Activated CD4-positive, alpha-beta memory T cell treated with anti-CD3 and anti-CD28 coated beads, Interleukin-2, amount 10 ng/mL, durations not matched to agents 7 days and 5 days (primary cell): ENCODE measurements at places on chromosomes 16 and 17.
A peak's percentile ranks its signal among the peaks of the same experiment; 100 is the strongest.

DNA sequence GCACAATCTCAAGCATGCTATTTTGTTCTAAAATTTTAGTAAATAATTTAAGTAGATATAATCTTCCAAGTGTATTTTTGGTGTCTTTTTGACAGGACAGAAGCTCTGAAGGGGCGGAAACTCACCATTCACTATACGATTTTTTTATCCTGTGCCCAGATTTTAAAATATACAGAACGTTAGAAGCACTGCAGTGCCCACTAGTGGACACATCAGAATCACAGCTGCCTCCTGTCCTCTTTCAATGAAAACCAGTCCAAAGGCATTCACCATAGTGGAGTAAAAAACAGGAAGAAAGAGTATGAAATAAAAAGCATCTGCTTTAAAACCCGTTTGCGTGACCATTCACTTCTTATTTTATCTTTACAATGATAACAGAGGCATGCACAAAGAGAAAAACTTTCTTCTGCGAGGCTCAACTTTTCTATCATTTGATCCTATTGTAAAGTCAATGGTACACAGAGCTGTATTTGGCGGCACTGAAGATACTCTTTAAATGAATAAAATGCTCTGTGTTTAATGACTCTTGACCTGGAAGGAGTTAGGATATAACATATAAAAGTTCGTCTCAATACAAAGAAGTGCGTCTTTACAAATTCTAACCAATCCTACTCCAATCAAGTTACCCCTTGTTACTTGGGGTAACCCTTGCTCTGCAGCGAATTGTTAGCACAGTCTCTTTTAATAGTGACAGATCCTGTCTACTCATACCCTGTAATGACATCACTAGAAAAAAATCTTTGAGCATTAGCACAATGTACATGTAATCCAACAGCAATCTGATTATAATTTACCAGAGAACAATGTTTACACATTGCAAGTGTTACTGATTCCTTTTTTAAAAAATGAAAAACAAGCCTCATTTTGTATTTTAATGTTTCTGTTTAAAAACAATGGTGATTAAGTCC lies 339.8 kb upstream of the PSMD7 start:
- DNase-seq, result peak; percentile 25

DNA sequence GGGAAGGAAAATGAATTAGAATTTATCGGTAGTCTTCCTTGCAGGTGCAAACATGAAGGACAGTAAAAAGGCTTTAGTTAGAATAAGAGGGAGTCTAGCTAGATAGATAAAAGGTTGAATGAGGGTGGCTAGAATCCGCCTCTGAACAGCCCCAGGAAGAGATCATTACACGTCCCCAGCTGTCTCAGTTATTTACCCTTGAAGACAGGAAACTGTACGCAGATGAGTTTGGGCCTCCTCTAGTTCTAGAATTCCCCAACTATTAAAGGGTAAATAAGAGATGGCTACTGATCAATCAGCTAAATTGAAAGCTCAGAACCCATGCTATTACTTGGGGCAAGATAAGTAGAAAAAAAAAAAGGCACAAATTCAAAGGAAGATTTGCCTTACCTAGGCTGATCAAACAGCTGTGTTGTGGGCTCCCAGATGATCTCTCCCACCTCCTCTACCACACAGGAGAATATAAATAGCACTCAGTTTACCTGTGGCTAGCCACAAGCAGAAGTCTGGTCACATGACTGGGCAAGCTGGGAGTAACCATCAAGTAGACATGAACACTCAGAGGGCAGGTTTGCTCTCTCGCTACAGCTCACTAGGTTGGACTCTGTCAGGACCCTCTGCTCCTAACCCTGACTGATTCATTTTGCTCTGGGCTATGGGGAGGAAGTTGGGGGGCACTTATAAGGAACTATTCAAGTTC lies 17.0 kb downstream of the FAM117A start:
- DNase-seq, result peak; percentile 37

DNA sequence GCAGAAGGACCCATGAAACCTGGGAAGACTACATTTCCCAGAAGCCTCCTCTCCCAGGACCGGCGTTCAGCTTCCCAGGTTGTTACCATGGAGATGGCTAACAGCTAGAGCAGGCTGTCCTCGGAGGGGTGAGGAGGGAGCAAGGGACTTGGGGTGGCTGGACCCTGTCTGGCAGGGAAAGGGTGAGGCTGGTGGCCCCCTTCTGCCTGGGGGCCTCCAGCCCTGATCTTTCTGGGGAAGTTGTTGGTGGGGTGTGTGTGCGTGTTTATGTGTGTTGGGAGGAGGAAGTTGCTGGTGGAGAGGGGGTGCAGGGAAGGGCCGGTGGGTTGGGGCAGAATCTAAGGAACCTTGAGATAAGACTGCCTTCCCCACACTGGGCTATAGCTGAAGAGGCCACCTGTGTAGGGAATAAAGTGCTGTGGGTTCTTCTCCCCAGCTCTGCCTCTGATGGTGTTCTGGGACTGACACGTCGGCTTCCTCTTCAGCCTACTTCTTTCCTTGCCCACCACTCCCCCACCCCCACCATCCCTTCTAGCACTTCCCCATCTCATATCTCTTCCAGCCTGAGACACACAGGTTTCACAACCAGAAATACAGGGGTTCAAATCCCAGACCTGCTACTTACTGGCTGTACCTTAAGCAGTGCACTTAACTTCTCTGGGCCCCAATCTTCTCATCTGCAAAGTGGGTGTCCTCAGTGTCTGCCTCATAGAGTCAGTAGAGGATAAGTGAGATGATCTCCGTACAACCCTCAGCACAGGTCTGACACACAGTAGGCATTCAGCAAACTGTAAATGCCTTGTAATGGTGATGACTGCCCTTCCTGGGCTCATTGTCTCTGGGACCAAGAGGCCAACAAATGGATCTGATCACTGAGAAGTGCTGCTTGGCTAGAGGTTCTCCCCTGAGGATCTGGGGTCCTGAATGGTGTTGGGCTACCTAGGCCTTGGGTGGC lies at the start of gene DRC7:
Gene DRC7, plus strand, starts transcription at position 82 of the 955 bp plus-strand sequence. CDS start 3,144 bp downstream, outside the sequence.
- DNase-seq, result peak; percentile 32

- no peak for DNase-seq
These were observed 225.1 kb upstream of the CA10 start for GRCh38 chr17:52383493-52384100.

- no peak for DNase-seq
These were observed 41.6 kb upstream of the TAC4 start for GRCh38 chr17:49889500-49889899.

DNA sequence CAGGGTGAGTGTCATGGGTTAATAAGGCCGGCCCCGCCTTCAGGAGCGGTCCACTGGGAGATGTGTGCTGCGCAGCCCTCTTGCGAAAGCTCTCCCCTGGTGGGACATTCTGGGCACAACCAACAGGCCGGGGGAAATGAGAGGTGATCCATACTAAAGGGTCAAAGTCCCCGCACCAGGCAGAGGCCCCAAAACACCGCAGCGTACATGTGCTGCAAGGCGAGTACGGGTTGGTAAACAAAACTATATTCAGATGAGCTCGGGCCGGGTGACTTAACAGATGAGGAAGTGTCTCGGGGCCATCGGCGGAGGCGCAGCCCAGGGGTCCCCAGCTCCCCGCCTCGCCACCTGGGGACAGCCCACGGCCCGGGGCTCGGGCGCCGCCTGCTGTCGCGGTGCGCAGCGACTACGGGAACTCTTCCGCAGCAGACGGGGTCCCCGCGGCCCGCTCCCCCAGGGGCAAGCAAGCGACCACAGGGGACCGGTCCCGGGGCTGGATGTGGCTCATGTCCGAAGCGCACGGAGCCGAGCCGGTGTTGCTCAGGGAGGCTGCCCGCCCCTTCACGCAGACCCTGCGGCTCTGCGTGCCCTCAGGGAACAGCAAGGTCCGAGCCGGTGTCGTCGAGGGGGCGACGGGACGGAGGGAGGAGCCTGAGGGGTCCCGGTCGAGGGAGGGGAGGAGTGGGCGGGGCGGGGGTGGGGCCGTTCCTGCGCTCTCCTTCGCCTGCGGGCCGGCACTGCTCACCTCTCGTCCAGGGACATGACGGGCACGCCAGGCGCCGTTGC lies at the start of gene RAB37:
Gene RAB37, plus strand, starts transcription at position 744 of the 786 bp plus-strand sequence. Its CDS starts 17 bp downstream, at position 761.
- peak; percentile 55 for DNase-seq

DNA sequence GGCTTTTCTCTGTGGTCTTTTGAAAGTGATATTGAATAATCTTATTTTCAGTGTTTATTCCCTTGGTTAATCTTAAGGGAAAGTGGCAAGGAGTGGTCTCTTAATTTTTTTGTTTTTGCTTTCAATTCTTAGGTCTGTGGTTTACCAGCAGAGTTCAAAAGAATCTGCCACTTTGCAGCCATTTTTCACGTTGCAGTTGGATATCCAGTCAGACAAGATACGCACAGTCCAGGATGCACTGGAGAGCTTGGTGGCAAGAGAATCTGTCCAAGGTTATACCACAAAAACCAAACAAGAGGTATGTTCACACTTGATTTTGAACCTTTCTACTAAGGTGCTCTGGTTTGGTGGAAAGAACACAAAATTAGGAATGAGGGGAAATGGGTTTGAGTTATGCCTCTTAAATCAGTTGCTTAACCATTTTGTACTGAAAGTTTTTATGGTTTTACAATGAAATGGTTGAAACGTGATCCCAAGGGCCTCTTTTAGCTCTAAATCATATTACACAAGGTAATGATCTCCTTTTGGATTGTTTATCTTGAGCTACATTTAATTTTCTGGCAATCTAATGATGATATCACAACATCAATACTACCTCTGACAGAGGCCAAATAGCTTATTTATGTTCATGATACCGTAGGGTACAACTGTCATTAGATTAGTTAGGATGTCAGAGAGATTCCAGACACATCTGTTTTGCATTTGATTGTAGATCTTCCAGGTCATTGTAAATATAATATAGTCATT lies 51.6 kb upstream of the CRISPLD2 start:
- DNase-seq, result no peak

GRCh38 chr16:67999985-68000384 lies 701 bp upstream of the DPEP2 start:
- no peak for DNase-seq

- peak; percentile 63 for DNase-seq
These were observed 4.4 kb downstream of the TMEM204 start for GRCh38 chr16:1537763-1538289.

DNA sequence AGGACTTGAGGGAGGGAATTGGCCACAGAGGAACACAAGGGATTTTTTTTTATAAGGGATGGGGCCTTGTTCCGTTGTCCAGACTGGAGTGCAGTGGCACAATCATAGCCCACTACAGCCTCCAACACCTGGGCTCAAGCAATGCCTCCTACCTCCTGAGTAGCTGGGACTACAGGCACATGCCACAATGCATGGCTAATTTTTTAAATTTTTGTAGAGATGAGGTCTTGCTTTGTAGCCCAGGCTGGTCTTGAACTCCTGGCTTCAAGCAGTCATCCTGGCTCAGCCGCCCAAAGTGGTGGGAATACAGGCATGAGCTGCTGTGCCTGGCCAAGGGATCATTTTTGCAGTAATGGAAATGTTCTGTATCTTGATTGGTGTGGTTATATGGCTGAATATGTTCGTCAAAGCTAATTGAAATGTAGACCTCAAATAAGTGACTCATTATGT lies 56.9 kb downstream of the VMP1 start:
- no peak for DNase-seq
